ENCODE measurements at places on chromosomes 5 and 9.

DNA sequence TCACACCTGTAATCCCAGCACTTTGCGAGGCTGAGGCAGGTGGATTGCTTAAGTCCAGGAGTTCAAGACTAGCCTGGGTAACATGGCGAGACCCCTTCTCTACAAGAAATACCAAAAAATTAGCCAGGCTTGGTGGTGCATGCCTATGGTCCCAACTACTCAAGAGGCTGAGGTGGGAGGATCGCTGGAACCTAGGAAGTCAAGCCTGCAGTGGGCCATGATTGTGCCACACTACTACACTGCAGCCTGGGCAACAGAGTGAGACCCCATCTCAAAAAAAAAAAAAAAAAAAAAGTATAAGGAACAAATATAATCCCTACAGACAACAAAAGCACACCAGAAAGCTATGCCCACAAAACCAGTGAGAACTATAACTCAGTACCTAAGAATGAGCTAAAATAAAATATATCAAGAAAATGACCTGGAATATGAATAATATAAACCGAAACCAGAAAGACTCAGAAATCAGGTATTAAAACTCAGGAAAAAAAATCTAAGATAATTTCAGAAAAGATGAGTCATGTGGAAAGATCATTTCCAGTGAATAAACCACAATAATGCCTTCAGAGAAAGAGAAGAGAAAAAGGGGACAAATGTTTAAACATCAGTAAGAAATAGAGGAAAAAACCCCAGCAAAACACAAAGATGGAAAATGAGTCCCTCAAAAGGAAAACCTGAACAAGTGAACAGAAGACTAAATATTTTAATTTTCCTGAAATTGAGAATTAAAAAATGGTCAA is 57.4 kb downstream of the GOLPH3 start:
- no peak for DNase-seq

- DNase-seq, result no peak
Measured at GRCh38 chr5:177382423-177383029, 1.7 kb upstream of the SLC34A1 start.

- no peak for DNase-seq
Measured at GRCh38 chr9:75111019-75111622, 22.8 kb downstream of the OSTF1 start.

- no peak for DNase-seq
Measured at GRCh38 chr9:75087289-75087823, 599 bp downstream of the NMRK1 start.

- no peak for DNase-seq
Measured at GRCh38 chr5:160629003-160629402, 207.3 kb downstream of the PTTG1 start.

- no peak for DNase-seq
Measured at GRCh38 chr5:110536120-110537115, 190.1 kb downstream of the TMEM232 start.

DNA sequence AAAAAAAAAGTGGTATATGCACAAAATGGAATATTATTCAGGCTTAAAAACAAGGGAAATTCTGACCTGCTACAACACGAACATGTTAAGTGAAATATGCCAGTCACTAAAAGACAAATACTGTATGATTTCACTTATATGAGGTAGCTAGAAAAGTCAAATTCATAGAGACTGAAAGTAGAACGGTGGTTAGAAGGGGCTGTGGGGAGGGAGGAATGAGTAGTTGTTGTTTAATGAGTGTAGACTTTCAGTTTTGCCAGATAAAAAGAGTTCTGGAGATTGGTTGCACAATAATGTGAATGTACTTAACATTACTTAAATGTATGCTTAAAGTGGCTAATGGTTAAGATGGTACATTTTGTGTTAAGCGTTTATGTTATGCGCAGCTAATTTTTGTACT is 79.5 kb upstream of the IL12B start:
- no peak for DNase-seq

DNA sequence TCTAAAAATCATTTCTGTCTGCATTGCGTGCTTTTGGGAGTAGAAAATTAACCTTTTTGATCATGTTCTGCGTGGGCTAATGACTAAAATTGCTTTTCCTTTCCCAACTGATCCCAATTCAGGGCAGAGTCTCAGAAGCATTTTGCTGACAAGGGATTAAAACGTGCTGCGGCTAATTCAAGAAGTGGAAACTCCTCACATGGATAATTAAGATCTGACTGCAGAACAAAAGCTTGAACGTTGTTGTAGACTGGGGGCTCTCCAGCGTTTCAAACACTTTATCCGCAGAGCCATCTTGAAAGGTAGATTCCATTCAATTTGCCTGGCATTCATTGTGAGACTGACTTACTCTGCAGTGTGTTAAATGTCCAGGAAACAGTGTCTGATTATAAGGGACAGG is 485.3 kb upstream of the DMAC1 start:
- DNase-seq, result no peak

- no peak for DNase-seq
Measured at GRCh38 chr9:97623946-97624345, 9.2 kb downstream of the TSTD2 start.

- no peak for DNase-seq
Measured at GRCh38 chr5:68141494-68141893, 74.1 kb upstream of the PIK3R1 start.

DNA sequence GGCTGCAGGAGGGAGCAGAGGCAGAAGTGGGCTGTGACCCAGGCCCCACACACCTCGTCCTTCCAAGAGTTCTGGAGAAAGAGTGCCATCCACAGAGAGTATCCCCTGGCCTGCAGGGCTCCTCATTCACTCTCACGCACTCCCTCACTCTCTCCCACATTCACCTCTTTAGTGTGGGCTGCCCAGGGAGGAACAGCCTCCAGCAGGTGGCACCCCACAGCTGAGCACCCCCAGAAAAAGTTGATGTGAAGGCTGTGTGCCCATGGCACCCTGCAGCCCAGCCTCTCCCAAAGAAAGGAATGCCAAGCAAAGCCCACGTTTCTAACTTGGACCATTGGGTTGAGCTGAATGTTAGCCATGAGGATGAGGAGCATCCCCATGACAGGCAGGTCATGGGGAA is 4.5 kb upstream of the SHC3 start:
- DNase-seq, result no peak

DNA sequence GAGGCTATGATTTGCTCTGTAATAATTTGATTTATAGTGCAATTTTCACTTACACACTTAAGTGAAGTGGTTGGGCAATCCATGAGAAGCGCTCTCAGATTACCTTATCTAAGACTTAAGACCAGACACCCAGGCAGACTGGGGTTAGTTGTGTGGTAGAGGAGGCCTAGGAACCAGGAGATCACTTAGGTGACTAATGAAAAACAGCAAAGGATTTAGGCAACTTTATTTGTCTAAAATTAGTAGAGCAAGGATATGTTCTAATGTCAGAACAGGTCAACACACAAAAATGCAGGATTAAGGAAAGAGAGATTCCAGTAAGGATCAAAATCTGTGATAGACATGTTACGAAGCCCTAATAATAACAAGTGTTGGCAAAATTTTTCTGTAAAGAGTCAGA is 913.8 kb downstream of the TLE1 start:
- no peak for DNase-seq

DNA sequence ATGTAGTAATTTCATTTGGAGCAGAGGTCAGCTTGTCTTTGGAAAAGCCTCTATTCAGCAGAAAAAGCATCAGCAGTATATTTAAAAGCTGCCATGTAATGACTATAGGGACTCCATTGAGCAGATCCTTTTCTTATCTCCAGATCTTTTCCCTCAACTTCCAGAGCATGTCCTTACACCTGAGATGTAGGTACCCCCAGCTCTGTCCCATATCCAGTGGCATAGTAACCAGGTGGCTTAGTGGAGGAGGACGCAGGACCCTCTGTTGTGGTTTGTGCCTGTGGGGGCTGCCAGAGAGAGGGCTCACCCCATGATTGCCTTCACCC is 61.5 kb downstream of the RCL1 start:
- no peak for DNase-seq

DNA sequence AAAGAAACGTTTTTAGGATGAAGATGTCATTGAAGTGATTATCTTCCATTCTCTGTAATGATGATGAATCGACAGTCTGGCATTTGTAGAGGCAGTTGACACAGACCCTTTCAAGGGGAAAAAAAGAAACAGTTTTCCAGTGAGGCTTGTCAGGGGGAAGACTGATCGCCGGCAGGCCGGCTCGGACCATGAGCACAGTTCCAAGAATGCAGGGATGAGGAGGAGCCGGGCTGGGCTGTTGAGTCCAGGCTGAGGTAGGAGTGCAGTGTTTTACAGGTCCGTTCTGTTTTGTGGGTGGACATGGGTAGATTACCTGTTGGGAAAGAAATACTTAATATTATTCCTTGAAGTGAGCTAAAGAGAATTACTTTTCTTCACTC is 194.6 kb downstream of the AOPEP start:
- no peak for DNase-seq

DNA sequence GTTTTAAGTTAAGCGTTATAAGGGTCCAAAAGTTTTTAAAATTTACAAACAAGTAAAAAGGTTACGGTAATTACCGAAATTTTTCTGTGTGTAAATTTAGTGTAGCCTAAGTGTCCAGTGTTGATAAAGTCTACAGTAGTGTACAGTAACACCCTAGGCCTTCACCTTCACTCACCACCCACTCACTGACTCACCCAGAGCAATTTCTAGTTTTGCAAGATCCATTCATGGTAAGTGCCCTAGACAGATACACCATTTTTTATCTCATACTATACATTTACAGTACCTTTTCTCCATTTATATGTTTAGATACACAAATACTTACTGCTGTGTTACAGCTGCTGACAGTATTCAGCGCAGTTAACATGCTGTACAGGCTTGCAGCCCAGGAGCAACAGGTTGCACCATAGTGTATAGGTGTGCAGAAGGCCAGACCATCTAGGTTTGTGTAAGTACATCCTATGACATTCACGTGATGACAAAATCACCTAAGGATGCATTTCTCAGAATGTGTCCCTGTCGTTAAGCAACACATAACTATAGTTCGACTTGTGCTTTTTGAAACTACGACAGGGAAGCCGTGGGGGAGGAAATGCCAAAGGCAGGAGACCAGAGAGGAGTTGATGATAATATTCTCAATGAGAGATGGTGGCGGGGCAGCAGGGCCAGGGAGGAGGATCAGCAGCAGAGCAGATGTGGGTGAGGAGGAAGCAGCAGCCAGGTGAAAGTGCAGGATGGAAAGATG is 48.6 kb downstream of the PSMB7 start:
- no peak for DNase-seq

- peak; percentile 37 for DNase-seq
Measured at GRCh38 chr5:137440795-137441194, 58.3 kb downstream of the SPOCK1 start.

GRCh38 chr5:58786711-58787303 is 203.9 kb downstream of the RAB3C start:
- DNase-seq, result no peak

- no peak for DNase-seq
Measured at GRCh38 chr5:142669477-142669876, 16.4 kb downstream of the FGF1 start.

GRCh38 chr9:72527801-72528195 is 6.4 kb downstream of the TMC1 start:
- no peak for DNase-seq

DNA sequence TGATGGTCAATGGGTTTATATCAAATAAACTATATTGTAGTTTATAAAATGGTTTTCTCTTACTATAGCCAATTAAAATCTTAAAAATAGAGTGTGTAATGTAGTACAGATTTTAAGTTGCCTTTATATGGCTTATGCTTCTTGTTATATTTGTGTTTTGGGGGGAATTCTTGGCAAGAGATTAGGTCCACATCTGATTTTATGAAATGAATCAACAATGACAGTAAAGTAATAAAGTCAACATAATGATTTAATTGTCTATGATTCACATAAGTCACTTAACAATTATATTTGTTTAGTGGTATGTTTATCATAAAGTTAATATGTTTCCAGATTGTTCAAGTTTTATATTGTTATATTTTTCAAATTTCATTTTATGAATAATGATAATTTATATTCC is 164.8 kb downstream of the COMMD10 start:
- no peak for DNase-seq

DNA sequence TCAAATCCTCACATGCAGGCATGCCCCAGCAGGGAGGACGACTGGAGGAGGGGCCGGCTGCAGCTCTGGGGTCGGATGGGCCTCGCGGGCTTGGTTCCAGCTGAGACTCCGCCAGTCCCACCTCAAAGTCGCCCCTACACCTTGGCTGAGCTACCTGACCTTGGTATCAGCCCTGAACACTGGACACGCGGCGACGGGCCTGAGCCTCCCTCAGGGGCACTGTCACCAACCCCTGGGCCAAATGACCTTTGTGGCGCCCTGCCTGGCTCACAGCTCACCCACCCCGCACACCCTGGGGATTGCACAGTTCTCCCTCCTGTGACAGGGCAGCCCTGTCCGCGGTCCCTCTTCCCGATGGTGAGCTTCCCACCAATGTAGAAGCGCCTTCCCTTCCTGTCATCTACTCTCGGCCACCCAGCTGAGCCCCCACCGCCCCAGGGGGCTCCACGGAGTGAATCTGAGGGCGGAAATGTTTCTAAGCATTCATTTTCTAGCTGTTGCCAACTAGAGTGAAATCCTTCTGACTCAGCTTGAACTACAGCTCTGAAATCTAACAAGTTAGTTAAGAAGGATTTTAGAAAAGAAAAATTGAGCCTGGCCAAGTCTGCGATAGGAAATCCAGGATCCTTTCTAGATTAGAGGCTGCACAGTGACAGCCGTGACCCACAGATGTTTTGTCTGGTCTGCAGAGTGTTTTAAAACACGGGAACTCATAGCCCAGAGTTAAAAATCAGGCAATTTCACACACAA is 138.9 kb upstream of the PHYKPL start:
- no peak for DNase-seq

- DNase-seq, result no peak
Measured at GRCh38 chr9:116042321-116042720, 111.3 kb upstream of the PAPPA start.

DNA sequence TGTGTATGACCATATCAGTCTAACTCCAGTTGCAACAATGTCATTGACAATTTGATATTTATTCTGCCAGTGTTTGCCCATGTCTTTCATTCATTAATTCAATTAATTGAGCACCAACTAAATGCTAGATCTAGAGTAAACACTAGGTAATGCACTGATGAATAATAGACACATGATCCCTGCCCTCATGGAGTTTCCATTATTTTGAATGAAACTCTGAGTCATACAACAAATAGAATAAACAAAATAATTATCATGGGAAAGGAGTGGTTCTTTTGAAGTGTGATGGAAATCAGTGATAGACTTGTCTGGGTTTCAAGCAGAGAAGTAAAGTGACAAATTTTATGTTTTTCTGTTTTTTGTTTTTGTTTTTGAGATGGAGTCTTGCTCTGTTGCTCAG is 4.6 kb downstream of the ARHGEF37 start:
- no peak for DNase-seq

GRCh38 chr5:54895816-54896341 is 89.5 kb downstream of the ESM1 start:
- DNase-seq, result peak; percentile 44

- DNase-seq, result no peak
Measured at GRCh38 chr5:79630444-79630843, 18.2 kb downstream of the TENT2 start.

- no peak for DNase-seq
Measured at GRCh38 chr9:127133739-127134167, 11.3 kb upstream of the ANGPTL2 start.

DNA sequence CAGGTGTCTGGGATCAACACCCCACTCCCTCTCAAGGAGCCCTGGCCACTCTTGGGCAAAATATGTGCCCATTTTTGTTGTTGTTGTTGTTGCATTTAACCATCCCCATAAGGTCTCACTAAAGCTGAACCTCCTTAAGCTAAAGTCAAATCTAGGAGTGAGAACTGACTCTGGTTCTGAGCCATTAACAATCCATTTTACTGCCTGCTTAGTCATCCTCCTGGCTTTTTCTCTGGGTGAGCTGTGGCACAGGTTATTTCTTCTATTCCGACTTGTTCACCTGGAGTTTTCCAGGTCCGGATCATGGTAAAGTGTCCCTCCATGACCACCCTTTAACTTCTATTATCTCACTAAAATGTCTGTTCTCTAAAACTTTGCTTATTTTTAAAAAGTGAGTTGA is 85.2 kb downstream of the CAMK4 start:
- DNase-seq, result no peak
